Activated T-helper 9 cell treated with anti-CD3 and anti-CD28 coated beads, Interleukin-2, amount 50 U/mL, for 16 hours (primary cell): ENCODE measurements at places on chromosomes 11 and 22.

- DNase-seq: no peak
Measured at GRCh38 chr11:96063053-96063452, 139.1 kb upstream of the MTMR2 start.

DNA sequence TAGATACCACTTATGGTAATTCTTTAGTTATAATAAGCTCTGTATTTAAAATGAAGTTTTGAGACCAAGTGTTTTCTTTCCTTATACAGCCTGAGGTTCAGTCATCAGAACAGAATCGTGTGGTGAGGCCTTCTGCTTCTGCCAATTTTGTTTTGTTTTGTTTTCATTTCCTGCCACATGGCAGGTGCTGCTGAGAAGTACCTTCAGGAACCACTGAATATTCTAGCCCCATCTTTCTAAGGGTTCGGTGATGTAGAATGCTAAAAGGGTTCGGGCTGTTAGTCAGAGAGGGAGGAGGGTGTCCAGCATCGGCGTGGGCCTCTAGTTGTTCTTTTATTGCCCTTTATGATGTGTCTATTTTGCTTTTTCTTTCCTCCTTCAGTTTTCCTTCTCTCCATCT lies 25.8 kb downstream of the TNRC6B start:
- DNase-seq: no peak

DNA sequence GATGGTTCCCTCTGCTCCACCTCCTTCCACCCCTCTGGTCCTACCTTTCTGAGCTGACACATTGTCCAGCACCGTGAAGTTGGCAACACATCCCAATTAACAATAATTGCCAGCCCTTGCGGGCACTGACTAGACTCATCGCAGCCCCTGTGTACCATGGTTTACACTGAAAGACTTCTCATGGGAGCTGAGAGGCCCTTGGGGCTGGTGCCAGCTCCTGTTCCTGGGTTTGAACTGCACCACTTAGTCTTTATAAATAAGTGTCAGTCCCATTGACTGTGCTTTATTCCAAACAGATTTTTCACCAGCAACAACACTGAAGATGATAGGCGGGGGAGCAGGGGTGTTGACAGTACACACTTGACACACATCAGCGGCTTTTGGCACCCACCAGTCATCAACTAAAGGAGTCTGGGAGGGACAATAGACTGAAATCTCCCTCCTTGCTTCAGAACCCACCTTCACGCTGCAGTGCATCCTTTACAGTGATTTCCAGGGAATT lies 447.3 kb downstream of the NTM start:
- no peak for DNase-seq

- DNase-seq: no peak
Measured at GRCh38 chr11:130825561-130825960, 90.7 kb downstream of the SNX19 start.

DNA sequence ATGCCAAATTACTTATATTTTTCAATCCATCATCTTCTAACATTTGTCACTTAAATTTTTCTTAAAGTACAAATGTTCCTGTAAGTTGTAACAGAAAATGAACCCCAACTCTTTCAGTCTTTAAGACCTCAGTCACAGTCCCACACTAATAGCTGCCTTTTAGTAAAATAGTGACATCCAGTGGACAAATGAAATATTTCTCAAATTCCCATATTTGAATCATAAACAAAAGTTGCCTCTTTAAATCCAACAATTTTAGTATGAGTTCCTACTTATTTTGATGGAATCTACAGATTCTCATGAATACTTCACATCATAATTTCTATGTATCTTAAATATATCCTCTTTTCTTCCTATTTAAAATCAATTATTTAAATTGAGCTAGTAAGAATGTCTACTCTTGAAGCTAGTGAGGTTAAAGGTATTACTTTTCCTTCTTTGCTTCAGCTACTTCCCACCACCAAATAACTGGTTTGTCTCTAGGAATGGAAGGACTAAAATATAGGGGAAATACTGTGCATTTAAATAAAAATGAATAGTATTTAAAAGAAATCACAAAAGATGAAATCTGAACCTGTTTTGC lies 9.2 kb downstream of the LIN7C start:
- DNase-seq: no peak

- no peak for DNase-seq
Measured at GRCh38 chr11:9104580-9104979, 13.2 kb upstream of the SCUBE2 start.

DNA sequence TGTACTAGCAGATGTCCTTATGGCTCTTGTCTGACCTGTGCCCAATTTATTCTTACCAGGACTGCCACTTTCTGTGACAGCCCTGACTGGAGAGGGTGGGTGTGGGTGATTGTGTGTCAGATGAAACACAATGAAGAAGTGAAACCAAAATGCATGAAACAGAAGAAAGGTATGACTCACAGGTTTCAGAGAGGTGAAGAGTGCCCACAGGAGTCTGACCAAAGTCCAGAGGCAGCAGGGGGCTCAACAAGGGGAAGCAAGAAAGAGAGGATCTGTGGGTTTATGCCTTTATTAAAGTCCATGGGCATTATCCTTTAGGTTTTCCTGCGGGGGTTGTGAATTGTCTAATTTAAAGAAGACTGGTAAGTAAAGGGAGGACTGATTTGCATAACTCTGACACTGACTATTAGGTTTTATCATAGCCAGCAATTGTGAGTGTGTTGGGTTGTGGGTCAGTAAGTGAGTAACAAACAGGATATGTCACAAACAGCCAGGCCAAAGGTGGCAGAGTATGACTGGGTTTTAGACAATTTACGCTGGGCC lies 3.9 kb upstream of the OR4C6 start:
- no peak for DNase-seq

- peak; percentile 20 for DNase-seq
Measured at GRCh38 chr11:9601037-9601875, 27.8 kb downstream of the WEE1 start.

DNA sequence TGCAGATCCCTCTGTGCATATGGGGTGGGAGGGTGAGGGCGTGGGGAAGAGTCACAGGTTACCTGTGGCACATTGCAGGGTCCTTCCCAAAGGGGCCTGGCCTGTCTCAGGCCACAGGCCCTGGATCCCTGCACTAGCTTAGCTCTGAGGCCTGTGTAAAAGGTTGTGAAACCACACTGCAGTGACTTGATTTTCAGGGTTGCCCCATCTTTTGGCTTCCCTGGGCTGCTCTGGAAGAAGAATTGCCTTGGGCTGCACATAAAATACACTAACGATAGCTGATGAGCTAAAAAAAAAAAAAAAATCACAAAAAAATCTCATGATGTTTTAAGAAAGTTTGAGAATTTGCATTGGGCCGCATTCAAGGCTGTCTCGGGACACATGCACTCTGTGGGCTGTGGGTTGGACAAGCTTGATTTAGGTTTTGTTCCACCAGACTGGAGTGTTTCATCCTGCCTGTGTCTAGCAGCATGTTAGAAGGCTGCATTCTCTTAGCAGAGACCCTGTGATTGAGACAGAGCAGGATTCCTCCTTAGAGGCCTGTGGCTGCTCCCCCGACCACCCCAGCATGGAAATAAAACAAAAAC lies 35.9 kb upstream of the TREH start:
- no peak for DNase-seq

- DNase-seq: no peak
Measured at GRCh38 chr11:95534809-95535208, 254.8 kb downstream of the FAM76B start.

GRCh38 chr11:65547446-65548125 lies 10.6 kb downstream of the LTBP3 start:
- no peak for DNase-seq

DNA sequence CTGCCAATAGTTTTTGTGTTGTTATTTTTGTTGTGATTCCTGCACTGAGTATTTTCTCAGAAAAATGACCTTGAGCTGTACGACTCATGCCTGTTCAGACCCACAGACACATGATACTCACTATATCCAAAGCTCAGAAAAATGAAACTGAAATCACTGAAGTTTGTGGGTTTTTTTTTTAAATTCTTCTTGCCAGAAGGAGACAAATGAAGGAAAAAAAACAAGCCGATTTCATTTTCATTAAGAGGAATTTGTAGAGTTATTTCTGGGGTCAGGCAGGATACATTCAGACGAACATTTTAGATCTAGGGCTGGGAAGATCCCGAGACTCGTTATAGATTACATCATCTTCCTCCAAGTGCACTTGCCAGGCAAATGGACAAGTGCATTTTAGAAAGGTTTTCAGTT lies 60.4 kb downstream of the BMAL1 start:
- DNase-seq: no peak

DNA sequence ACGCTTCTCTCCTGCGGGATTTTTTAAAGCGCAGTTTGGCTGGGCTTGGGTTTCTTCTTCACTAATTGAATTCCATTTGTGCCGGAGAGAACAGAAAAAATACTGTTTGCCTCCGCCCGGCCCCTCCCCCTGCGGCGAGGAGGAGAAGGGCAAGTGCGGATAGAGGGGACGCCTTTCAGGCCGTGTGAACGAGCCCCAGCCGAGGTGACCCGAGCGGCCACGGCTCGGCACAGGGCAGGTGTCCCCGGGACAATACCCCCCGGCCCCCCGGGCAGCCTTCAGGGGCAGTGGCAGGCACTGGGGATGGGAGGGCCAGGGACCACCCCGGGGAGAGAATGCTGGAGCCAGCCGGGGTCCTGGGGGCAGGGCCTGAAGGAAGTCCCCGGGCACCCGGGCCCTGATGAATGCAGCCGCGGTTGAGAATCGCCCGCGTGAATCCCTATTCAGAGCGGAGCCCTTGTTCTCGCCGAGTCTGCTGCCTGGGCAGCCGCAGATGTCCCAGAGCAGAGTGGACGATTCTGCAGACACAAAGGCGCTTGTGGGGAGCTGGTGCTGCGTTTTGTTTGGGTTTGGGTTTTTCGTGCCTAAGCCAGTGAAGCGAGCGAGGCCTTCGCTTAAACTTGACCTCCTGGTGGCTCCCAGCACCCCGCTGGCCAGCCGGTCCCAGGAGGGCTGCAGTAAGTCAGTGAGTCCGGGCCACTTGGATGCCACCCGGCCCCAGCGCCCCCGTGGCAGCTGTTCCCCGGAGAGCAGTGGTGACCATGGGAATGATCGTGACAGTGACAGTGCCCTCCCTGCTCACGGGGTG lies 96.0 kb downstream of the WNT7B start:
- DNase-seq: no peak
